ENCODE measurements at places on chromosomes 1 and 21.

GRCh38 chr1:234746798-234747196, 136.8 kb upstream of the IRF2BP2 start:
- DNase-seq = no peak

GRCh38 chr1:167775178-167775577, 53.4 kb downstream of the MPZL1 start:
- DNase-seq = no peak

DNA sequence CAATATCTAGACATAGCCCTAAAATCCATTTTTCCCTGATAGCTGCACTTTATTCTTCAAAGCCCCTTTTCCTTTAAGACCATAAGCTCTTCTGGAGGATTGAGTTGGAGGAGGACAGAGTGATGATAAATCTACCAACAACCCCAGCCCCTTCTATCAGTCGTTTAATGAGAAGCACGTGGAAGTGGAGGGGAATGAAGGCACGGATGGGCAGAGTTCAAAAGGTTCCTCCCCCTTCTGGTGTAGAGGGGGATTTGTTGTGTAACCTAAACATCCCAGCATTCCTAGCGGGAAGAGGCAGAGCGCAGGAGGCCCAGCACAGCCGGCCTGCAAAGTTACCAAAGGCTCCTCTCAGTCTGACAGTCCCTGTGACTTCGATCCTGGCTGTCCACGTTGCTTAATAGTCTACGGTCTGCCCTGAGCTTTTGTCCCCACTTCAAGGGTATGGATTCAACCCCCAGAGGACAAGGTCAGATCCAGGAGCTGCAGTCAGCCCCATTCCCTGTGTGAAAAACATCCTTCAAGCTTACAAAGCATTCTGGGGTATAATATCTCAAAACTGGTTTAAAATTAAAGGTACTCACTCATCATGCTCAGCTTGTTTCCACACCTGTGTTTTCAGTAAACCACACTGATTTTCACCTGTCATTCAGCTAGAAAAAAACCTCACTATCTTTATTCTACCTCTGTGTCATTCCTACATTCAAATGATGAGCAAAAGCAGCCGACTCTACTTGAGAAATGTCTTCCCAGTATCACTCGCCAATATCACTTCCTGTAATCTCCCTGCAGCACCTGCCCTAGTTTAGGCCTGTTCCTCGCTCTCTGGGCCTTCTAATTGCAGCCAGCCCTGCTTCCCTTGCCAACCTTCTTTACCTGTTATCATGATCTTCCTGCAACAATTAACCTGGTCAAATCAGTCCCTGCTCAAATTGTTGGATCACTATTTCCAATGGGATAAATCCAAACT, 117.9 kb downstream of the PLPP3 start:
- no peak for DNase-seq

DNA sequence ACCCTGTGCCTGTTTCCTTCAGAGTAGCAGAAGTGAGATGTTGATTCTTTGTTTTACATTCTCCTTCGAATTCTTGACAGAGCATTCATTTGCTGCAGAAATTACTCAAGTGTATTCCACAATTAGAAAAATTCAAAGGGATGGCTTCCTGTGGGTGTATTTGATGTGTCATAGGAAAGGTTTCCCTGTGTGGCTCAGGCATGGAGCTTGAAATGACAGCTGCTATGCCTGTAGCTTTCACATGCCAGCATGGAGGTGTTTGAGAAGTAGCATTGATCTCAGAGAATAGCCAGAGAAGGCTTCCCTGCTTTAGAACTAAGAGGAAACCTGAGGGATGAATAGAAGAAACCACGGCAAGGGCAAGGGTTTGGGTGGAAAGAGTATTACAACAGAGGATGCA, 317.2 kb upstream of the DEPDC1 start:
- no peak for DNase-seq

GRCh38 chr1:94553323-94553730, 11.8 kb upstream of the F3 start:
- DNase-seq = no peak

Measured in AG08396 (cell line).